ENCODE measurements at places on chromosomes 5 and 9.
A peak's percentile ranks its signal among the peaks of the same experiment; 100 is the strongest.

DNA sequence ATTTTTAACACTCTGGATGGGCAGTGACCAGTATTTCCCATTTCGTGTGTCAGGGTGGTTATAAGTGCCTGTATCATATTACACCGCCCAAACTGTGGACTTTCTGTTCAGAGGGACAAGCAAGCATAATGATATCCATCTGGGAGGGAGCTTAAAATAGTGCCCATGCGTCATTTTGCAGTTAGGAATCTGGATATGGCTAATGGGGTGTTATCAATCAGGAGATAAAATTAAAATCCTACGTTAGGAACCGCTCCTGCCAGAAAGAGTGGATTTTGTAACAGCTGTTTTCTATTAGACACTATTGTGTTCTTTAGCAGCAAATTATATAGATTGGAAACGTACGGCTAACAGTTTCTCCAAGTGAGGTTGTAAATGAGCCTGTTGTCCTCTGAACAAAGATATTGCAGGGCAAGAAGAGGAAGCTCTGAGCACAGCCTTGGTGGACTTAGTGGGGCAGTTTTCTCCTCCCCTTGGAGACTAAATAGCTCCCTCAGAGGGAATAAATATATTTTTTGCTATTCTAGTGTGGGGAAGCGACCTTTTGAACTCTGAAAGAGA is 160.4 kb downstream of the SPATA31D1 start:
- no peak for DNase-seq

- peak; percentile 24 for DNase-seq
These were observed 154.8 kb downstream of the PAX5 start for GRCh38 chr9:36878986-36879982.

DNA sequence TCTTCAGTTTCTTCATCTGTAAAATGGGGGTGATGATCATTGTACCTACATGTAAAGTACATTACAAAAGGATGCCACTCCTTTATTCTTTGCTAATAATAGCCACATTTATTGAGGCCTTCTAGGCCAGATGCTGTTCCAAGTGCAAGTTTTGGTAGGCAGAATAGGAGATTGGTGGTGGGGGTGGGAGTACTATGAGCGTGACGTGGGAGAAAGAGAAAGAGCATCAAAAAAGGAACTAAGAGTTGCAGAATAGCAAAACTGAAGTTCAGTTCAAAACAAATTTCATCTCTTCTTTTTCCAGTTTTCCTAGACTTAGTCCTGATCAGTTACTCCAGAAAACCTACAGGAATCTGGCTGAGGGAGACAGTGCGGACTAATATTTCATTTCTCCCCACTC is 174.1 kb downstream of the SNX18 start:
- no peak for DNase-seq

DNA sequence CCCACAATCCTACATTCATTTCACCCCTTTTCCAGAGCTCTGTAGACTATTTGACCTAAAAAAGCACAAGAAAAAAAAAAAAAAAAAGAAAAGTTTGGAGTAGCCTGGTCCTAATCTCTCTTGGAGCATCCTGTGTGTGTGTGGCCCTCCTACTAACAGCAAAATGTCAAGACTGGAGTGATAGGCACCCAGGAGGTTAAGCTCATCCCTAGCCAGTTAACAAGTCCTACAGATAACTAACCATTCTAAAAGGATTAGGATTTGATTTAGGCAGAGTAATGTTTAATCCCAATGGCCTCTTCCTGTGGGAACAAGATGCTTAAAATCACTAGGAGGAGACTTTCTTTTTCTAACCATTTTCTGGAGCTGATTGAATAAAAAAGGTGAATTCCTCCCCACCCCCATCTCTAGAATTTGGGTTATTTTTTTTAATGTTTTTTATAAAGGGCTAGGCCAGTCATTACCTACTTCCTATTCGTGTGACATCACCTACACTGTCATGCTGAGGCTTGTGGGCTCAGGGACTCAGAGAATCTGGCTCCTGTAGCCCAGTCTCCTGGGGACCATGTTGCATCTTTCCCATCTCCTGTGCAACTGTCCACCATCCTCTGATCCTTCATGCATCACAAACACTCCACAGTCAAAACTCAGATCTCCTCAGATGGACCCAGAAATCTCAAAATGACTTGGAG is 43.2 kb upstream of the NR3C1 start:
- no peak for DNase-seq
